Activated CD4-positive, alpha-beta T cell treated with anti-CD3 and anti-CD28 coated beads, Interleukin-2, amount 10 ng/mL, durations not matched to agents 24 days and 14 days (primary cell): ENCODE measurements at places on chromosomes 2 and 18. TPM values are rescaled to one million over a fixed set of nuclear protein-coding genes. Genes with fewer than 3 reads are reported as not detected.

GALR1 gene
- total RNA-seq, result not detected in 2 replicates

DNA sequence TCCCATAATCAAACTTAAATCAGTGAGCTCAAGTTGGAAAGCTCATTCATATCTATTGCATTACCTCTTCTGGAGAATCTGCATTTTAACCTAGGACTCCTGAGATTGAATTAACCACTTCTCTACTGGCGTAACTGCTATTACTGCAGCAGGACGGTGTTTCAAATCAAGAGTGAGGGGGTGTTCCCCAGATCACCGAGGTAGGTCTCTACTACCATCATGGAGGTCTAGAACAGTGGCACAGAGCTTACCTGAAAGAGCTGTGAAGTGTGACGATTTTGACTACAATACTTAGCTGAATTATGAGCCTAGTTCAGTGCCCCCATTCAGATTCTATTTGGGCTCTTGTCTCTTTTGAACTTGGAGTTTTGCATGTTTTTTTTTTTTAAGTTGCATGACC, 119.5 kb downstream of the POLE4 start:
- no peaks in the 10 kb centered on the region for H3K36me3 ChIP-seq
- no peak overlapping the region for H3K4me3 ChIP-seq
- H3K27ac ChIP-seq, result no peak overlapping the region
- H3K4me1 ChIP-seq, result no peaks in the 10 kb centered on the region
- DNase-seq, result no peak

- H3K4me1 ChIP-seq, result no peaks in the 10 kb centered on the region
- H3K36me3 ChIP-seq, result no peaks in the 10 kb centered on the region
- H3K4me3 ChIP-seq, result no peak overlapping the region
- no peak for DNase-seq
- H3K27me3 ChIP-seq, result no peaks in the 10 kb centered on the region
- no peak overlapping the region for H3K27ac ChIP-seq
These were observed 807.8 kb downstream of the DSC3 start for GRCh38 chr18:30234755-30235154.

DNA sequence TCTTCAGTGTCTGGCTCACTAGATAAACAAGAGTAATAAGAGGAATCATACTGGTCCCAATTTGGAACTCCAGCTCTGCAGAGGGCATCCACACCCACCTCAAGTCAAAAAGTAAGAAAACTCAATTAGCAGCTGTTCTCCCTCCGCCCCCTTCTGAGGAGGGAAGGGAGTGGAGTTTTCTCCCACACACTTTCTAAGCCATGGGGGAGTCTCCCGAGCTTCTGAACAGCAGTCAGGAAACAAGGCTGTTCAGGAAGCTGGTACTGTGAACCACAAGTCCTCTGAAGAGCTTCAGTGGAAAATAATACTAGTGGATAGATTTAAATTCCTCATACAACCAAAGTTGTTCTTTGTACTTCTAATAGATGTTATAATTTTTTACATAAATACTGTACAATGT, 32.9 kb upstream of the SPTBN1 start:
- DNase-seq, result no peak
- no peaks in the 10 kb centered on the region for H3K36me3 ChIP-seq
- H3K27me3 ChIP-seq, result peaks cover 3% of the 10 kb centered on the region
- H3K4me3 ChIP-seq, result no peak overlapping the region
- no peak overlapping the region for H3K27ac ChIP-seq

GRCh38 chr2:392926-393280, 105.0 kb upstream of the ALKAL2 start:
- peak overlapping the region; percentile 29 for H3K4me3 ChIP-seq
- H3K27me3 ChIP-seq, result no peaks in the 10 kb centered on the region
- no peak overlapping the region for H3K27ac ChIP-seq
- DNase-seq, result peak; percentile 58

GRCh38 chr2:23005469-23005868, 379.5 kb upstream of the KLHL29 start:
- no peak overlapping the region for H3K27ac ChIP-seq
- no peak overlapping the region for H3K4me3 ChIP-seq
- DNase-seq, result no peak
- no peaks in the 10 kb centered on the region for H3K36me3 ChIP-seq

ALKAL2 gene
- total RNA-seq, result 0.28 and 0.33 TPM in 2 replicates

DNA sequence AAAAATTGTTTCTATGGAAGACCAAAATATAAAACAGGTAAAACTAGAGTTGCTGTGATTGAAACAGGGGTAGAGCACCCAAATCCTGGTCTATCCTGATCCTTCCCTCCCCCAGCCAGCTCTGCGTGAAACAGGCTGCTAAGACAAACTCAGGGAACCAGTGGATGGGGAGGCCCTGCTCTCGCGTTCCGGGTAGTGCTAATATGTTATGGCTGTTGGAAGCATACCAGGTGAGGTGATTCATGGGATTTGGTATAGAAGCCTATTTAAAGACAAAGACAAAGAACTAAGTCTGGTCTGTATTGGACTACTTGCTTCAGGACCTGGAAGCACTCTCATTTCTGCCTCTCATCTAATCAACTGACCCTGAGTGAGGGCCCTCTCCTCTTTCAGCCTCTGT, 63.0 kb upstream of the CCBE1 start:
- no peaks in the 10 kb centered on the region for H3K4me1 ChIP-seq
- no peak for DNase-seq
- no peak overlapping the region for H3K27ac ChIP-seq
- no peak overlapping the region for H3K4me3 ChIP-seq

- H3K27me3 ChIP-seq, result no peaks in the 10 kb centered on the region
- H3K4me1 ChIP-seq, result peaks cover 39% of the 10 kb centered on the region
These were observed 28.9 kb downstream of the OSBPL1A start for GRCh38 chr18:24368749-24369148.

ABCB11 gene
- total RNA-seq, result not detected in 2 replicates

- no peaks in the 10 kb centered on the region for H3K36me3 ChIP-seq
- H3K4me1 ChIP-seq, result peaks cover 17% of the 10 kb centered on the region
- no peak for DNase-seq
- no peak overlapping the region for H3K4me3 ChIP-seq
- H3K27ac ChIP-seq, result peak overlapping the region; percentile 67
- H3K27me3 ChIP-seq, result peaks cover 1% of the 10 kb centered on the region
These were observed 53.7 kb upstream of the SLC4A10 start for GRCh38 chr2:161570424-161571050.

MAP2 gene
- not detected in 2 replicates for total RNA-seq

- H3K4me1 ChIP-seq, result no peaks in the 10 kb centered on the region
- H3K27me3 ChIP-seq, result no peaks in the 10 kb centered on the region
- no peak overlapping the region for H3K4me3 ChIP-seq
- no peak overlapping the region for H3K27ac ChIP-seq
These were observed 850.6 kb upstream of the CHAC2 start for GRCh38 chr2:52916981-52917380.

STEAP3 gene
- 0.16 and 0.19 TPM in 2 replicates for total RNA-seq

GRCh38 chr18:8374676-8375075, 234.6 kb upstream of the RAB12 start:
- H3K4me1 ChIP-seq, result no peaks in the 10 kb centered on the region
- no peaks in the 10 kb centered on the region for H3K27me3 ChIP-seq
- no peak overlapping the region for H3K4me3 ChIP-seq
- no peak for DNase-seq
- H3K36me3 ChIP-seq, result no peaks in the 10 kb centered on the region
- H3K27ac ChIP-seq, result no peak overlapping the region

- no peak overlapping the region for H3K27ac ChIP-seq
- peaks cover 23% of the 10 kb centered on the region for H3K36me3 ChIP-seq
- no peak overlapping the region for H3K4me3 ChIP-seq
- no peak for DNase-seq
These were observed 49.2 kb downstream of the AAK1 start for GRCh38 chr2:69594341-69594740.

DNA sequence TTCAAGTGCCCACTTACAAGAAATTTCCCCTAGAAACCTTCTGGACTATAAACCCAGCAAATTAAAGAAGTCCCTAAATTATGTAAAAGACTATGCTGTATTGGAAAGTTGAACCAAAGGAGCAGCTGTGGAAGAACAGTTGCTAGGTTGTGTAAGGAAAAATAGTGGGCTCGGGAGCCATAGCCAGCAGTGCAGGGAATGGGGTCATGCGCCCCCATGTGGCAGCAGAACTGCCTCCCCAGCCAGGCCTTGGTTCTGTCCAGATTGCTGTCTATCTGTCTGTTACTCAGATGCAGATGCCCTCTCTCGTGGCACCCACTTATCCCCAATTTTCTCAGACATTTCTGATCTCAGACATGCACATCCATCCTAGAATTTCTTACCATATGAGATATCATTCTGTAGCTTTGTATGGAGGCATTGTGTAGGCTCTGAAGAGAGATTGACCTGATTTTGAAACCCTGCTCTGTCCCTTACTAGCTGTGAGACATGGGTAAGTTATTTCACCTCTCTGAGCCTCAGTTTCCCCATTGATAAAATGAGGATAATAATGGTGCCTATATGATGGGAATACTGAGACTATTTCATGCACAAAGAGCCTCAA, 258.3 kb downstream of the SS18 start:
- no peaks in the 10 kb centered on the region for H3K4me1 ChIP-seq
- no peak overlapping the region for H3K27ac ChIP-seq

EXOC6B gene
- total RNA-seq, result 7.8 and 8.4 TPM in 2 replicates

- no peak overlapping the region for H3K27ac ChIP-seq
- no peak for DNase-seq
- peaks cover 3% of the 10 kb centered on the region for H3K4me1 ChIP-seq
- H3K4me3 ChIP-seq, result no peak overlapping the region
- peaks cover 2% of the 10 kb centered on the region for H3K27me3 ChIP-seq
- H3K36me3 ChIP-seq, result no peaks in the 10 kb centered on the region
These were observed 44.4 kb downstream of the FECH start for GRCh38 chr18:57542126-57542525.

DNA sequence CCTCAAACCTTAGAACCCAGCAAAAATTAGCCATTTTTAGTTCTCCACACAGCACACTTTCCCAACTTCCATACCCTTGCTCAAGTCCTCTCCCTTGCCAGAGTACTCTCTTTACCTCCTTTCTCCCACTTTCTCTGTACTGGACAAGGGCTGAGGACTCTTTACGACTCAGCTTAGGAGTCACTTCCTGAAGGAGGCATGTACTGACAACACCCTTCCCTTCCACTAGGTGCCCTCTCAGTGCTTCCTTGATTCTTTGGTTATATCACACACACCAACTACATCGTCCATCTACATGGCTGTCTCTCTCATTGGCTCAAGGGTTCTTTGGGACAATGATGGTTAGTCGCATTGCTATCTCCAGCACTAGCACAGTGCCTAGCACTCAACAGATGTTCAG, 5.2 kb upstream of the C18orf63 start:
- no peak overlapping the region for H3K4me3 ChIP-seq
- H3K4me1 ChIP-seq, result no peaks in the 10 kb centered on the region
- H3K36me3 ChIP-seq, result no peaks in the 10 kb centered on the region
- no peak for DNase-seq

MYCN gene
- 0.12 TPM in 1 of 2 replicates, not detected in the other for total RNA-seq

PID1 gene
- not detected in 2 replicates for total RNA-seq

- no peaks in the 10 kb centered on the region for H3K27me3 ChIP-seq
- H3K27ac ChIP-seq, result peak overlapping the region; percentile 76
- H3K4me3 ChIP-seq, result peak overlapping the region; percentile 32
These were observed 34.0 kb upstream of the MALL start for GRCh38 chr2:110149330-110150220.

IL36A gene
- 0.23 TPM in 1 of 2 replicates, not detected in the other for total RNA-seq

MTLN gene
- 71.9 and 80.1 TPM in 2 replicates for total RNA-seq

- no peaks in the 10 kb centered on the region for H3K36me3 ChIP-seq
- H3K4me1 ChIP-seq, result no peaks in the 10 kb centered on the region
- no peak overlapping the region for H3K27ac ChIP-seq
- DNase-seq, result no peak
These were observed 715.8 kb downstream of the ERBB4 start for GRCh38 chr2:211822686-211823335.

ITPRIPL1 gene
- total RNA-seq, result 51.4 and 53.9 TPM in 2 replicates

RUFY4 gene
- total RNA-seq, result 0.52 and 1.8 TPM in 2 replicates

- H3K4me3 ChIP-seq, result peak overlapping the region; percentile 94
- peak overlapping the region; percentile 96 for H3K27ac ChIP-seq
- peaks cover 3% of the 10 kb centered on the region for H3K27me3 ChIP-seq
- peaks cover 43% of the 10 kb centered on the region for H3K4me1 ChIP-seq
- no peak for DNase-seq
These were observed 433 bp downstream of the NPC1 start for GRCh38 chr18:23585897-23586248.
